ENCODE measurements at places on chromosomes 5 and 9. TPM values are rescaled to one million over a fixed set of nuclear protein-coding genes. Genes with fewer than 3 reads are reported as not detected.

UAP1L1 gene
- 2.4 TPM for polyA plus RNA-seq

AIF1L gene
- 28.5 TPM for polyA plus RNA-seq

TAF11L13 gene
- polyA plus RNA-seq: not detected

PCDHGB3 gene
- 1.1 TPM for polyA plus RNA-seq

PCDHGA3 gene
- 0.94 TPM for polyA plus RNA-seq

FOXD1 gene
- polyA plus RNA-seq: 1.4 TPM

MARCHF3 gene
- 10.5 TPM for polyA plus RNA-seq

HBEGF gene
- polyA plus RNA-seq: 14.6 TPM

GNA14 gene
- polyA plus RNA-seq: 6.6 TPM

SV2C gene
- polyA plus RNA-seq: 0.07 TPM

CATSPER3 gene
- 0.86 TPM for polyA plus RNA-seq

RLN2 gene
- 0.82 TPM for polyA plus RNA-seq

PCDHA1 gene
- polyA plus RNA-seq: not detected

TRMT10B gene
- 11.1 TPM for polyA plus RNA-seq

GAPVD1 gene
- 17.1 TPM for polyA plus RNA-seq

MELK gene
- 10.4 TPM for polyA plus RNA-seq

DNAJC25 gene
- polyA plus RNA-seq: 9.5 TPM

BHMT gene
- 0.31 TPM for polyA plus RNA-seq

DIAPH1 gene
- polyA plus RNA-seq: 29.2 TPM

ZNF879 gene
- polyA plus RNA-seq: 3.9 TPM

PROB1 gene
- 36.2 TPM for polyA plus RNA-seq

AJM1 gene
- polyA plus RNA-seq: 1.5 TPM

PCDHGC5 gene
- 0.29 TPM for polyA plus RNA-seq

PLAA gene
- polyA plus RNA-seq: 20.7 TPM

PCDHGA5 gene
- polyA plus RNA-seq: 2.3 TPM

WNT8A gene
- polyA plus RNA-seq: not detected

CDC25C gene
- polyA plus RNA-seq: 4.3 TPM

GRXCR2 gene
- not detected for polyA plus RNA-seq

PTGR1 gene
- polyA plus RNA-seq: 57.7 TPM

BICD2 gene
- 37.1 TPM for polyA plus RNA-seq

RORB gene
- polyA plus RNA-seq: 0.04 TPM

TRPM3 gene
- 0.47 TPM for polyA plus RNA-seq

MXD3 gene
- polyA plus RNA-seq: 21.8 TPM

GPR21 gene
- not detected for polyA plus RNA-seq

DBH gene
- polyA plus RNA-seq: 0.51 TPM
